ENCODE measurements at places on chromosomes 6 and 20.
A peak's percentile ranks its signal among the peaks of the same experiment; 100 is the strongest.

GRCh38 chr6:107894809-107895396, 63.1 kb downstream of the SEC63 start:
- peak; percentile 4 for DNase-seq

- no peak for DNase-seq
These were observed 87.0 kb upstream of the ADGRF1 start for GRCh38 chr6:47129129-47129528.

DNA sequence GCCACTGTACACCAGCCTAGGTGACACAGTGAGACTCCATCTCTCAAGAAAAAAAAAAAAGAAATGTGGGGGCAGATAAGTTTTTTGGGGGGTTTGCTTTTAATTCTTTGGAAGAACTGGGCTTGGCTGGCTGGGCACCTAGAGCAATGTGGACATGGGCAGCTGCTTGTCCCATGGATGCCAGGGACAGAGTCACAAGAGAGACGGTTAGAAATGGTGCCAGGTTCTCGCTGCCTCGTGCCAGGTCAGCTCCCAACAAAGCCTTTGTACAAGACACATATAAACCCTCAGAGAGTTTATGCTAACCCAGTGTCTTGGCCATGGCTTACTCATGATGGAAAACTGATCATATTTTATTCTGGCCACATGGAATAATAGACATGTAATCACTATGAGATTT, 76.2 kb upstream of the ESR1 start:
- no peak for DNase-seq

DNA sequence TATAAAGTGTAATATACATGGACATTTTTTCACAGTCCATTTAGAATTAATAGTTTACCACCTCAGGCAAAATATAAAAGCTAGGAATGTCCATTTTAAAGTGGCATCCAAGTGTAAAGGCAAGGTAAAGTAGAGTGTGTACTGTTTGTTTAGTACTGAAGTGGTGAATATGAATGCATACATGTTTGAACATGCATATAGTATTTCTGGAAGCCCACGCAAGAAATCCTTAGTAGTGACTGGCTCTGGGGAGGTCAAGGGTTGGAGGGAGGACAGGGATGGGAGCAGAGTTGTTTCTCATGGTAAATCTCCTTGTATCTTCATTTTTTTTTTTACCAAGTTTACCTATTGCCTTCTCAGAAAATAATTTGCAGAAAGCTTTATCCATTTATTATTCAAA, 129.2 kb downstream of the UNC5CL start:
- DNase-seq: no peak

DNA sequence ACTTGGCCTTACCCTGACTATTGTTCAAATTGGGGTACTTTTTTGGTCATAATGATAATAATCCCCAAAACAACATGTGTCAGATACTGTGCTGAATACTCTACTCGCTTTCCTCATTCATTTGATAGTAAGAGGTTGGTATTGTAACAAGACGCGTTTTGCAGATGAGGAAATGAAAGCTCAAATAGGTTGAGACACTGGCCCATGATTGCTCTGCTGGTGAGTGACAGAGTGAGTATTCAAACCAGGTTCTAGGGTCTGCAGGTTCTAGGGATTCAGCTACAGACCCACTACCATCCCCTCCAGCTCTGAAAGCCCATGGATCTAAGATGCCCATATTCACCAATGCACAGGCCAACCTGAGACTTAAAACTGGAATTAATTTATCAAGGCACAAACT, 1.3 kb upstream of the ENPP4 start:
- no peak for DNase-seq

- DNase-seq: peak; percentile 74
These were observed 37.9 kb upstream of the RNF24 start for GRCh38 chr20:4053071-4053919.

GRCh38 chr20:24724982-24725533, 224.0 kb upstream of the CST7 start:
- DNase-seq: no peak

DNA sequence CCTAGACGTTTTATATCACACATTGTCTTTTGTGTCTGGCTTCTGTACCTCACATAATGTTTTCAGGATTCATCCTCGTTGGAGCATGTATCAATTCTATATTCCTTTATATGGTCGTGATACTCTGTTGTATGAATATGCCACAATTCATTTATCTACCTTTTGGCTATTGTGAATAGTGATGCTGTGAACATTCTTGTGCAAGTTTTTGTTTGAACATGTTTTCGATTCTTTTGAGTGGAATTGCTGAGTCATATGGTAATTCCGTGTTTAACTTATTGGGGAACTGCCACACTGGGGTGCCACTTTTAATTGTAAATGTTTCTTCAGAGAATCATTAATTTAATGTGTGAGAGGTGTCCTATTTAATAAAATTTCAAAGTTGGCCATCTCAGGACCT, 101.2 kb downstream of the SLC35B3 start:
- DNase-seq: no peak

- no peak for DNase-seq
These were observed 26.7 kb downstream of the PKIG start for GRCh38 chr20:44609006-44609515.
